ENCODE measurements at places on chromosomes 5 and 9.

DNA sequence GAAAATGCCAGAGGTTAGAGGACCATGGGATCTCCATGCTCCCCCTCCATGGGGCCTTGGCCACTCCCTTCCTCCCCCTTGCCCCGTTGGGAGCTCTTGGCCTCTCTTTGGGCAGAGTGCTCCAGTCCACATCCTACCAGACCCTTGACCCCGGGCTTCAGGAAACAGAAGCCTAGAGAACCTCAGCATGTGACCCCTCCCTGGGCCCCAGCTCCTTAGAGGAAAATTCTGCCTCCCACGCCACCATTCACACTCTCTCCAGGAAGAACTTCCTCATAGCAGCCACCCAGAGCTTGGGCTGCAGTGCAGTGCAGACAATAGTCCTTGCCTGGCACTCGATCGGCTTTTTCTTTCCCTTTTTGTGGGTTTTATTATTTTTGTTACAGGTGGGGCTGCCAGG is 6.0 kb downstream of the LHX6 start:
- H3K36me3 ChIP-seq: no peaks in the 10 kb centered on the region
- no peak for DNase-seq
- no peak overlapping the region for H3K27ac ChIP-seq
- H3K4me3 ChIP-seq: no peak overlapping the region
- peaks cover 78% of the 10 kb centered on the region for H3K27me3 ChIP-seq

DNA sequence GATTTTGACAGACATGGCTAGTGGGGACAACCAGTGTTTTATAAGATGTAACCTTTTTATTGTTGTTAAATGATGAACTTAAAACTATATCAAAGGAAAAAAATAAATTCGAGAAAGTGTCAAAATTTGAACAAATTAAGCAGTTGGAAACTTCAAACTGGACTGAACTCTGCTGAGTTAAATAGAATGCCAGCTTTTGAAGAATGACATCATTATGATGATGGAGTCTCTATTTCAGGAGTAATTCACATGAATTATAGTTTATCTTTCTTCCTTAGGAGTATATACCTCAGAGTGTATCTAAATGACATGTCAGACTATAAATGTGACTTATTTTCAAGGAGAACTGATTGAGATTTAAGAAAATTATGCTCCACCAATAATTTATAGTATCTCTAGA is 125.2 kb downstream of the CAMK4 start:
- no peak for DNase-seq
- no peaks in the 10 kb centered on the region for H3K36me3 ChIP-seq
- H3K4me1 ChIP-seq: no peaks in the 10 kb centered on the region
- no peaks in the 10 kb centered on the region for H3K27me3 ChIP-seq
- H3K27ac ChIP-seq: no peak overlapping the region

- no peak for DNase-seq
- H3K4me3 ChIP-seq: no peak overlapping the region
- H3K27me3 ChIP-seq: no peaks in the 10 kb centered on the region
- H3K36me3 ChIP-seq: no peaks in the 10 kb centered on the region
Observed at GRCh38 chr9:101477736-101478135, 42.2 kb upstream of the ALDOB start.

GRCh38 chr5:123710031-123710430 is 198.1 kb downstream of the CSNK1G3 start:
- no peaks in the 10 kb centered on the region for H3K27me3 ChIP-seq
- H3K27ac ChIP-seq: no peak overlapping the region

DNA sequence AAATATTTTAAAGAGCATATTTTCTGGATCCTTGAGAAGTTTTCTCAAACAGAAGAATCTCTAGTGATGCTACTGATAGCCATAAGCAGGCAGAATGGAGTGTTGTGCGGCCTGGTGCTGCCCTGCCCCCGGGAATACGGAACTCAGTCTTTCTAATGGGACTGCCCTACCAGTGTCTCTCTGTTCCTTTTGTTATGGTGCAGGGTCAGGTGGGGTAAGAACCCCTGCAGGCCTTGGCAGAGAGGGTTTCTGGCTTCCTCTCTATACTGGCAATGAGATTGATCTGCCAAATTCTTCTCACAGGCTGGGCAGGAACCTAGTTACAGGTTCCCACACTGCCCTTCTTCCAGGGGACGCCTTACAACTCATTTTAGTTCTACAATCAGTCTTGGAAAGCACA is 2.6 kb downstream of the IL5 start:
- no peaks in the 10 kb centered on the region for H3K4me1 ChIP-seq
- no peaks in the 10 kb centered on the region for H3K36me3 ChIP-seq
- DNase-seq: no peak
- H3K27me3 ChIP-seq: no peaks in the 10 kb centered on the region
- no peak overlapping the region for H3K4me3 ChIP-seq

DNA sequence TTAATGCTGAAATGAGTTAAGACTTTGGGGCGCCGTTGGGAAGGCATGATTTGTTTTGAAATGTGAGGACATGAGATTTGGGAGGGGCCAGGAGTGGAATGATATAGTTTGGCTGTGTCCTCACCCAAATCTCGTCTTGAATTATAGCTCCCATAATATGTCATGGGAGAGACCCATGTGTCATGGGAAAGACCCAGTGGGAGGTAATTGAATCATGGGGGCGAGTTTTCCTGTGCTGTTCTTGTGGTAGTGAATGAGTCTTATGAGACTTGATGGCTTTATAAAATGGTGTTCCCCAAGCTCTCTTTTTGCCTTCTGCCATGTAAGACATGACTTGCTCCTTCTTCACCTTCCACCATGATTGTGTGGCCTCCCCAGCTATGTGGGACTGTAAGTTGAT is 5.1 kb downstream of the SLC25A48 start:
- peaks cover 3% of the 10 kb centered on the region for H3K27me3 ChIP-seq
- DNase-seq: no peak
- H3K27ac ChIP-seq: no peak overlapping the region
- no peaks in the 10 kb centered on the region for H3K4me1 ChIP-seq
- H3K36me3 ChIP-seq: no peaks in the 10 kb centered on the region

DNA sequence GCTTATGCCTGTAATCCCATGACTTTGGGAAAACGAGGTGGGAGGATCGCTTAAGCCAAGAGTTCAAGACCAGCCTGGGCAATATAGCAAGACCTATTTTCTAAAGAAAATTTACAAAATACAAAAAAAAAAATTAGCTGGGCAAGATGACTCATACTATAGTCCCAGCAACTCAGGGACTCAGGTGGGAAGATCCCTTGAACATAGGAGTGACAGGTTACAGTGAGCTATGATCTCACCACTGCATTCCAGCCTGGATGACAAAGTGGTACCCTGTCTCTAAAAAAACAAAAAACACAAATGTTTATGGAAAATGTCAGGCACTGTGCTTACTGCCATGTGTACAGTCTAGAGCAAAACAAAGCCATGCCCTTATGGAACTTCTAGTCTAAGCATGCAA is 823.3 kb upstream of the DMAC1 start:
- H3K36me3 ChIP-seq: no peaks in the 10 kb centered on the region
- H3K4me3 ChIP-seq: no peak overlapping the region
- no peak for DNase-seq
- no peaks in the 10 kb centered on the region for H3K27me3 ChIP-seq

DNA sequence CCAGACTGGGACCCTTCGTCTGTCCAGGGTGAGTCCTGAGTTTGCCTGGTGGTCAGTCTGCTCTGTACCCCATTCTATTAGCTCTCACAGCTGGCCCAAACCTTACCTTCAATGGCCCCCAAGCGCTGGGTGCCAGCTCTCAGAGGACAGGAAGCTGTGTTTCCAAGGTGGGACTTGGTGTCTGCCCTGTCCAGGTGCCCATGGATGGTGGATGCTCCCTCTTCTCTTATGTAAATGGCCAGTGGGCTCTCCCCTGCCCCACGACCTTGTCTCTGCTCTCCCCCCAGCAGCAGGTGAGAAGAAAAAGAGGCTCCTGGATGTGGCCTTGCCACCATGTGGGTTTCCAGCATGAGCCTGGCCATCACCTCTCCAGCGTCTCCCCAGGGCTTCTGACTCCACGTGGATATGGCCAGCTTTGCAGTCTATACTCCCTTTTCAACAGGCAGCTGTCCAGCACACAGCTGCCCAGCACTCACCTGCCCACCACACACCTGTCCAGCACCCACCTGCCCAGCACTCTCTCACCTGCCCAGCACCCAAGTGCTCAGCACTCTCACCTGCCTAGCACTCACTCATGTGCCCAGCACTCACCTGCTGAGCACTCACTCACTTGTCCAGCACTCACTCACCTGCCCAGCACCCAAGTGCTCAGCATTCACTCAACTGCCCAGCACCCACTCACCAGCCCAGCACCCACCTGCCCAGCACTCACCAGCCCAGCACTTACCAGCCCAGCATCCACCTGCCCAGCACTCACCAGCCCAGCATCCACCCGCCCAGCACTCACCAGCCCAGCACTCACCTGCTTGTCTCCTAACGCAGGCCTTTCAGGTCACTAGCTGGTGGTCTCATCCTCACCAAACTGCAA is 136.2 kb upstream of the IRX2 start:
- no peak overlapping the region for H3K4me3 ChIP-seq
- no peaks in the 10 kb centered on the region for H3K4me1 ChIP-seq
- DNase-seq: no peak
- no peaks in the 10 kb centered on the region for H3K36me3 ChIP-seq
- no peak overlapping the region for H3K27ac ChIP-seq

- H3K36me3 ChIP-seq: no peaks in the 10 kb centered on the region
- DNase-seq: peak; percentile 59
- no peaks in the 10 kb centered on the region for H3K27me3 ChIP-seq
- H3K27ac ChIP-seq: no peak overlapping the region
- no peaks in the 10 kb centered on the region for H3K4me1 ChIP-seq
- H3K4me3 ChIP-seq: no peak overlapping the region
Observed at GRCh38 chr9:109264877-109265587, 55.8 kb downstream of the EPB41L4B start.

DNA sequence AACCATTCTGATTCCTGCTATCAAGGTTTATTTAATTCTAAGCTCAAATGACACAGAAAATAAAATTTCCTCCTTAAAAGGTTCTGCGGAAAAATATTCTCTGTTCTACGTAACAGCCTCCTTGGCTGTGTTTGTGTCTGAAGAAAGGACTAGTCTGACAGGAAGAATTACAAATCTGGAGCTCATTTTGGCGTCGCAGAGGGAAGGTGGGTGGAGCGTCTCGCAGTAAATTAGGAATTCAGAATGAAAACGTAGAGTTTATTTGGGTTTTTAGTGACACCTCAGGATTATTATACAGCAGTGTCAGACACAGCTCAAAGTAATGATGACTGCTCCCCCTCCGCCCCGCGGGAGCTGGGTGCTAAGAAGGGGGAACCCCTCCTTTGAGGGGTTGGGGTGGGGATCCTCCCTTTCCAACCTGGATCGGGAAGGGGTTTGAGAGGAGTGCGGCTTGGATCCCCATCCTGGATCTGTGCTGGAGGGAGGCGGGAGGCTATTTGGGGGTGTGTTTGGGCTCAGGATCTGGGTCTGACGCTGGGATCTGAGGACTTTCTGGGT is 933 bp upstream of the TGFBR1 start:
- peaks cover 22% of the 10 kb centered on the region for H3K4me1 ChIP-seq
- H3K27ac ChIP-seq: peak overlapping the region; percentile 66
- H3K36me3 ChIP-seq: no peaks in the 10 kb centered on the region
- no peaks in the 10 kb centered on the region for H3K27me3 ChIP-seq
- peak; percentile 56 for DNase-seq
- peak overlapping the region; percentile 69 for H3K4me3 ChIP-seq

GRCh38 chr5:134053840-134054338 is 49.1 kb upstream of the VDAC1 start:
- peak; percentile 81 for DNase-seq
- no peaks in the 10 kb centered on the region for H3K27me3 ChIP-seq
- no peaks in the 10 kb centered on the region for H3K36me3 ChIP-seq

GRCh38 chr9:96172797-96173196 is 129.2 kb downstream of the HSD17B3 start:
- H3K27me3 ChIP-seq: no peaks in the 10 kb centered on the region
- peaks cover 14% of the 10 kb centered on the region for H3K4me1 ChIP-seq
- H3K4me3 ChIP-seq: no peak overlapping the region
- H3K27ac ChIP-seq: no peak overlapping the region
- H3K36me3 ChIP-seq: no peaks in the 10 kb centered on the region

- no peak overlapping the region for H3K4me3 ChIP-seq
- H3K27me3 ChIP-seq: peaks cover 2% of the 10 kb centered on the region
- DNase-seq: peak; percentile 68
- no peaks in the 10 kb centered on the region for H3K36me3 ChIP-seq
- no peak overlapping the region for H3K27ac ChIP-seq
Observed at GRCh38 chr5:141753971-141754713, 72.1 kb upstream of the ARAP3 start.

DNA sequence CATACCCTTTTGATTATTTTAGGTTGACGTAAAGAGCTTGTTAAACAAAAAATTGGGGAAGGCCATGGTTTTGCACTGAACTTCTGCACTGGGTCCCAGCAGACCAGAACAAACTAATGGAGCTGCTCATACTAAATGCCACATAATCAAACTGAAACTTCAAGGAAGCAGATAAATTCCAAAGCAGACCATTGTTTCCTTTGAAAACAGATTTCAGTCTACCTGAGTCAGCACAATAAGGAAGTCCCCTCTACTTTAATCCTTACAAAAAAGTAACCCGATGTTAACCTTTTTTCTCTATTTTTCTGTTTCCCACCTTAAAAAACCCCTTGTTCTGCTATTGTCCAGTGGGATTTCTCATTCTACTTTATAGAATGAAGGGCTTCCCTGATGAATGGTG is 39.2 kb downstream of the WDR36 start:
- no peak overlapping the region for H3K27ac ChIP-seq
- no peaks in the 10 kb centered on the region for H3K36me3 ChIP-seq
- no peaks in the 10 kb centered on the region for H3K4me1 ChIP-seq

DNA sequence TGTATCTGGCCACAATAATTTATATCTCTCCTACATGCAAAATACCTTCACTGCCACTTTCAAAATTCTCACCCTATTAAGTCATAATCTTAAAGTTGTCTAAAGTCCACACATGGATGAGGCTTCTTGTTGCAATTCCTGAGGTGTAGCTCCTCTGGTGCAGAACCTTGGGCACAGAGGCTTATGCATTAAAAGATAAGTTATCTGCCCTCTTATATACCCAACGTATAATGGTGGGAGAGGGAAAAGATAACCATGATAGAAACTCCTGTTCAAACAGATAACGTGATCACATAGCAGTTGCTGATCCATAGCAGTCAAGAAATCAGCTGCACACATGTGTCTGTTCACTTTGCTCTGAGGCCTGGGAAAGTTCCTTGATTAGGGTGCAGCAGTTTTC is 1767.0 kb downstream of the MAT2B start:
- no peaks in the 10 kb centered on the region for H3K27me3 ChIP-seq
- no peak overlapping the region for H3K27ac ChIP-seq
- H3K4me3 ChIP-seq: no peak overlapping the region
- no peaks in the 10 kb centered on the region for H3K36me3 ChIP-seq

- H3K36me3 ChIP-seq: no peaks in the 10 kb centered on the region
- no peak overlapping the region for H3K4me3 ChIP-seq
- DNase-seq: no peak
- H3K27me3 ChIP-seq: no peaks in the 10 kb centered on the region
- no peaks in the 10 kb centered on the region for H3K4me1 ChIP-seq
Observed at GRCh38 chr9:114668146-114668545, 10.5 kb upstream of the TEX53 start.
